Gastrocnemius medialis (tissue), 4 donors: ENCODE measurements at places on chromosomes 4 and X. TPM values are rescaled to one million over a fixed set of nuclear protein-coding genes. Genes with fewer than 3 reads are reported as not detected.
A peak's percentile ranks its signal among the peaks of the same experiment; 100 is the strongest.

DNA sequence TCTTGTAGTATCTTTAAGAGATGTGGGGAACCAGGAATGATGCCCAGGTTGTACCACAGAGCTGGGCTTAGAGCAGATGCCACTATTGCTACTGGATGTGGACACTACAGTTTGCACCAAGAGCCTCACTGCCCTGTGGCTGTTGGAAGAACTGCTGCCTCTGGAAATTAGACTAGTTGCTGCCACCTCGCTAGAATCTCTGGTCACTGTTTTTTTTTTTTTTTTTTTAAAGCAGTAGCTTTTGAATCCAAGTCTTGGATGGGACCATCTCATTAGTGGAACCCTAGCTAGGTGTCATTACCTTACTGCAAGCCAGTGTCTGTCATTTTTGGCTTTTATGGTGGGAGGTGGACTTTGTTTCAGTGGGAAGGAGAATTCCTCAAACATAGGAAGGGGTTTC, 105.5 kb downstream of the ARHGAP10 start:
- H3K27ac ChIP-seq, result peak overlapping the region; percentile 95
- no peak overlapping the region for H3K4me3 ChIP-seq
- no peaks in the 10 kb centered on the region for H3K27me3 ChIP-seq
- H3K36me3 ChIP-seq, result no peaks in the 10 kb centered on the region
- peak; percentile 63 for DNase-seq
- peaks cover 57% of the 10 kb centered on the region for H3K4me1 ChIP-seq

- no peak overlapping the region for H3K27ac ChIP-seq
- no peaks in the 10 kb centered on the region for H3K27me3 ChIP-seq
- DNase-seq, result no peak
- no peaks in the 10 kb centered on the region for H3K4me1 ChIP-seq
- no peak overlapping the region for H3K4me3 ChIP-seq
Observed at GRCh38 chr4:165170819-165171218, 36.5 kb upstream of the KLHL2 start.

DNA sequence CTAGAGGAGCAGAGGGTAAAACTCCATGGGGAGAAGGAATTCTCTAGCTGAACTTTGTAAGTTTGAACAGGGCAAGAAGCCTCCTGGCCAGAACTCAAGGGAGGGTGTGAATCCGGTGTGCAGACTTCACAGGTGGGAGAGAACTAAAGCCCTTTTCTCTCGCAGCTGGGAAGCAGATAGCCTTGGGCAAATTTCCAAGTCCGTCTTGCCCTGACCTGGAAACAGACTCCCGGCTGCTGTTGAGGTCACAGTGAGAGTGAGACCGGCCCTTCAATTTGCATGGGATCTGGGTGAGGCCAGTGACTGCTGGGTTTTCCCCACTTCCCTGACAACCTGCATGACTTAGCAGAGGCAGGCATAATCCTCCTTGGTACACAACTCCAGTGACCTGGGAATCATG, 94.5 kb upstream of the ZNF827 start:
- no peaks in the 10 kb centered on the region for H3K4me1 ChIP-seq
- no peak overlapping the region for H3K27ac ChIP-seq
- no peaks in the 10 kb centered on the region for H3K27me3 ChIP-seq
- DNase-seq, result no peak

- H3K36me3 ChIP-seq, result no peaks in the 10 kb centered on the region
- H3K27me3 ChIP-seq, result no peaks in the 10 kb centered on the region
- H3K4me1 ChIP-seq, result peaks cover 32% of the 10 kb centered on the region
- peak overlapping the region; percentile 34 for H3K4me3 ChIP-seq
- no peak for DNase-seq
- peak overlapping the region; percentile 84 for H3K27ac ChIP-seq
Observed at GRCh38 chr4:145819101-145819852, 119.3 kb downstream of the ZNF827 start.

DNA sequence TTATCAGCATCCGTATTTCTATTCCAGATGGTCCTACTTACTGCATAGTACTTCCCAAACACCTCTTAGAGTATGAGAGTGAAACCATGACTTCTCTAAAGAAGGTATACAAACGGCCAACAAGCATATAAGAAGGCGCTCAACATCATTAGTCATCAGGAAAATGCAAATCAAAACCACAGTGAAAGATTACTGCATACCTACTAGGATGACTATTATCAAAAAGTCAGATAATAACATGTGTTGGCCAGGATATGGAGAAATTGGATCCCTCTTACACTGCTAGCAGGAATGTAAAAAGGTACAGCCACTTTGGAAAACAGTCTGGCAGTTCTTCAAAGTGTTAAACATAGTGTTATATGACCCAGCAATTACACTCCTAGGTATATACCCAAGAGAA, 215.3 kb upstream of the CXorf66 start:
- DNase-seq, result no peak
- no peaks in the 10 kb centered on the region for H3K4me1 ChIP-seq
- H3K27me3 ChIP-seq, result no peaks in the 10 kb centered on the region
- no peaks in the 10 kb centered on the region for H3K36me3 ChIP-seq
- H3K4me3 ChIP-seq, result no peak overlapping the region
- no peak overlapping the region for H3K27ac ChIP-seq

DNA sequence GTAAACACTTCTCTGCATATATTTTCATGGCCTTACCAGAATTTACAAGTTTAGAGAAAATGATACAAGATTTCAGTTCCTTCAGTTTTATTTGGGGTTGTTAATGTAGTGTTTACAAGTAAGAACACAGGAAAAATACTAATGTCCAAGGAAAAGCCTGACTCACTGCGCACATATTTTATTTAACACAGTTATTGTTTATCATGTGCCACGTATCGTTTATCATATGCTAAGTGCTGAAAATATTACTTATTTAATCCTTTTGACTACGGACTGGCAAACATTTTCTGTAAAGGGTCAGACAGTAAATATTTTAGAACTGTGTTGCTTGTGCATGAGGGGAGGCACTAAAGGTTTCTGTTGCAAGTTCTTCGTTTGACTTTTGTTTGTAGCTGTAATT, 794 bp downstream of the HSD17B13 start:
- H3K27ac ChIP-seq, result no peak overlapping the region
- H3K4me3 ChIP-seq, result no peak overlapping the region
- H3K36me3 ChIP-seq, result no peaks in the 10 kb centered on the region
- H3K4me1 ChIP-seq, result no peaks in the 10 kb centered on the region

- H3K27me3 ChIP-seq, result no peaks in the 10 kb centered on the region
- DNase-seq, result no peak
- H3K27ac ChIP-seq, result no peak overlapping the region
- H3K4me3 ChIP-seq, result no peak overlapping the region
- H3K36me3 ChIP-seq, result no peaks in the 10 kb centered on the region
Observed at GRCh38 chr4:183100827-183101226, 1.8 kb downstream of the WWC2 start.

- H3K27me3 ChIP-seq, result no peaks in the 10 kb centered on the region
- no peak overlapping the region for H3K27ac ChIP-seq
- no peak overlapping the region for H3K4me3 ChIP-seq
- no peaks in the 10 kb centered on the region for H3K36me3 ChIP-seq
Observed at GRCh38 chr4:70603856-70604255, 11.8 kb downstream of the AMBN start.

DNA sequence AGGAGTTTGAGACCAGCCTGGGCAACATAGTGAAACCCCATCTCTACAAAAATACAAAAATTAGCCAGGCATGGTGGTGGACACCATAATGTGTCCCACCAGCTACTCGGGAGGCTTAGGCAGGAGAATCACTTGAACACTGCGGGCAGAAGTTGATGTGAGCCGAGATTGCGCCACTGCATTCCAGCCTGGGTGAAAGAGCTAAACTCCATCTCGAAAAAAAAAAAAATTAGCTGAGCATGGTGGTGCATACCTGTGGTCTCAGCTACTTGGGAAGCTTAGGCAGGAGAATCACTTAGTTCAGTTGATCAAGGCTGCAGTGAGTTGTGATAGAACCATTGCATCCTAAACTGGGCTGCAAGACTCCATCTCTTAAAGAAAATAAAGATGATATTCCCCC, 91.2 kb downstream of the PLS3 start:
- H3K27ac ChIP-seq, result no peak overlapping the region
- H3K4me3 ChIP-seq, result no peak overlapping the region
- H3K4me1 ChIP-seq, result no peaks in the 10 kb centered on the region
- peaks cover 5% of the 10 kb centered on the region for H3K36me3 ChIP-seq
- H3K27me3 ChIP-seq, result no peaks in the 10 kb centered on the region
- no peak for DNase-seq

DNA sequence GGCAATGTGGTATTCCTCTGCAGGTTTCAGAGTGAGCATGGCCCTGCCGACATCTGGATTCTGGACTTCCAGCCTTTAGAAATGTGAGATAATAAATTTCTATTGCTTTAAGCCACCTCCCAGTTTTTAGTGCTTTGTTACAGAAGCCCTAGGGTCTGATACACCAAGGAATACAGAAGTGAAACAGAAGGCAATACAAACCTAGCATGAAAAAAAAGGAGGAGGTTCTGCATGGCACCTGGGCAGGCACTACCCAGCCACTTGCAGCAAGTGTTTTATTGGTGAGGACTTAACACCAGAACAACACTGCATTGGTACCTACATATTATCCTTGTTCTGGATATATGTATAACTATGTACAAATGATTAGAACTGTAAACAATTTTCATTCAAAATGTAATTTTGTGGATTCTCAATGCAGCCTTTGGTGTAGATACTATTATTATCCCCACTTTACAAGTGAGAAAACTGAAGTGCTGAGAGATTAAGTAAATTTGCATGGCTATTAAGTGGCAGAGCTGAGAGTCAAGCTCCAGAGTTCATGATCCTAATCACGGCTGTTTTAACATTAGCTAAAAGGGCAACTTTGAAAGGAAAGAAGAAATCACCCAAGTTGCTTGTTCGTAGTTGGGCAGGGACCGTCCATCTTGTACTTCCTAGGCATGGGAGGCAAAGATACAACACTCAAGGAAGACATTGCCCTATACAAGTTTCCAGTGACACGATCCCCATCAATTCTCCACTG, 71.8 kb downstream of the IL21 start:
- no peak for DNase-seq
- no peak overlapping the region for H3K4me3 ChIP-seq
- H3K27me3 ChIP-seq, result no peaks in the 10 kb centered on the region

GRCh38 chr4:3013839-3014350, 50.5 kb downstream of the GRK4 start:
- H3K4me1 ChIP-seq, result no peaks in the 10 kb centered on the region
- no peaks in the 10 kb centered on the region for H3K27me3 ChIP-seq
- H3K4me3 ChIP-seq, result no peak overlapping the region
- no peaks in the 10 kb centered on the region for H3K36me3 ChIP-seq

DNA sequence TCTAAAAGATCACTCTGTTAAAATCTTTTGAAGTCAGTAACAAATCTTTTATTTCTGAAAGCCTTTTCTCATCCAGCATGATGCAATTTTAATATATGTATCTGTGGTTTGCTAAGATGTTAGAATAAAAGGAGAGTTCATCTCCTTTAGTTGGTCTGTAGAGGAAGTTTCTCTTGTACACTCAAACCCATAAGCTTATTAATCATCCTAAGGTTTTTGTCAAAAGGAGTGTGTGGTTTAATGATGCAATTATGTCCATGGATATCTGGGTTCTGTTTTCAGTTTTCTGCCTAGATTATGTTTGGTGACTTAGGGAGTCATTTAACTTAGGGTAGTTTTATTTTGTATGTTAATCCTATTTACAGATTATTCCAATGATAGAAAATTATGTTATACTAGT, 52.1 kb upstream of the NDST4 start:
- DNase-seq, result no peak
- no peak overlapping the region for H3K27ac ChIP-seq
- no peaks in the 10 kb centered on the region for H3K36me3 ChIP-seq

DNA sequence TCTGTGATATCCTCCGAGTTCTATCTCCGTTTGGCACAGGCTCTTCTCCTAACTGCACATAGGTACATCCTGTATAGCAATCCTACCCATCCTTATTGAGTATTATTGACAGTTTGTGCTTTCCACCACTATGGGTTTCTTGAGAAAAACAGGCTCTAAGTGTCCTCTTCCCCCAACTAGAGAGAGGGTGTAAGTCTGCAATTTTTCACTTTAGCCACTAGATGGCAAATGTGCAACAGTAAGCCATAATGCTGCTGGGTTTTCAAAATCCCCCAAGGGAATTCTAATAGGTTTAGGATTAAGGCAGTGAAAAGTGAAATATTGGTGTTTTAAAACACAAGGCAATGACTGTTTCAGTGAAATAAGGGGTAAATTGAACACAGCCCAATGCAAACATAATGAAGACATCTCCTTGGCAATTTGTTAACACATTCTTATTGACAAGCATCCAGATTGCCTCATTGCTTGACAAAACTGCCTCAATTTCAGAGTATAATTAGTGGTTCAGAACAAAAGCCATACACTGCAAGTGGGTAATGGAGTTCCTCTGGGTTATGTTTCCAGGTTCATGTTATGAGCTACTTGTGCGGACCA, 239.0 kb upstream of the HTR2C start:
- H3K27me3 ChIP-seq, result no peaks in the 10 kb centered on the region
- no peaks in the 10 kb centered on the region for H3K4me1 ChIP-seq
- H3K4me3 ChIP-seq, result no peak overlapping the region
- no peak overlapping the region for H3K27ac ChIP-seq
- H3K36me3 ChIP-seq, result no peaks in the 10 kb centered on the region
- DNase-seq, result no peak

GRCh38 chrX:134161162-134161561, 75.8 kb upstream of the CCDC160 start:
- no peak overlapping the region for H3K4me3 ChIP-seq
- H3K27ac ChIP-seq, result no peak overlapping the region
- H3K4me1 ChIP-seq, result no peaks in the 10 kb centered on the region
- H3K27me3 ChIP-seq, result no peaks in the 10 kb centered on the region
- DNase-seq, result no peak

DNA sequence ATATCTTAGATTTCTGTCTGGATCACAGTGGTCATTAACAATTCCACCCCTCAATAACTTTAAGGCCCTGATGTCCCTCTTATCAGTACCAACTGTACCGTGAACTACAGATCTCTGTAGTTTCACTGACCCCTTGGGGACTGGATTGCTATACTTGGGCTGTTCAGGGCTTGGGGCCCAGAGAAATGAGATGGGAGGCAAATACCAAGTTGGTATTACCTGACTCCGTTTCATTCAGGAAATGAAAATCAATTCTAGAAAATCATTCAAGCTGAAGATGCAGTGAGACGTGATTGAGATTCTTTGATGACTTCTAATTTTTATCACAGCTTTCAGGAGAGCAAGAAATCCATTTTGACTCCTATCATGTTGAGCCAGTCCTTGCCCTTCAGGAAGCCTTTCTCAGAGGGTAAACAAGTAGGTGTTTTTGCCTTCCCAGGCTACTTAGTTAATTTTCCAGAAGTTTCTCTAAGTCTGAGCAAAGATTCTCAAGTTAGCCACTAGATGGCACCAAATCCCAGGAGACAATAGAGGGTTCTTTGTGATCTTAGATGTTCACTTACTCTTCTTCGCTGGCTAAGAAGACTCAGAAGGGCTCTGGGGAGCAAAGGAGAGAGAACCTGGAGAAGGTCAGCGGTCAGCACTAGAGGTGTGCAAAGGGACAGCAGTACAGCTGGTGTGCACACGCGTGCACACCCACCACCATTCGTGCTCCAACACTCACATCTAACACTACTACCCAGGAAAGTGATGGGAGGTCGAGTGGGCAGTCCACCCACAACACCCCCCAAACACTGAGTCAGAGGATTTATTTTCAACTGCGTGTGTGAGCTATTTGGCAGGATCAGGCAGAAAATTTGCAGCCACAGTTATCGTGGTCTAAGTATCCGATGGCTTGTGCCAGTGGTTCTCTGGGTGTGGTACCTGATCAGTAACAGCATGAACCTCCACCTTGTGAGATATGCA, 7.4 kb downstream of the HNRNPH2 start:
- no peaks in the 10 kb centered on the region for H3K36me3 ChIP-seq
- H3K27me3 ChIP-seq, result no peaks in the 10 kb centered on the region
- H3K27ac ChIP-seq, result peak overlapping the region; percentile 70
- DNase-seq, result no peak
- peaks cover 11% of the 10 kb centered on the region for H3K4me1 ChIP-seq

The VSIG1 gene
- total RNA-seq, result not detected

The FMR1NB gene
- not detected for total RNA-seq

The SLC4A4 gene
- total RNA-seq, result 1.4 TPM

The SSX2 gene
- total RNA-seq, result not detected

The HAND2 gene
- 0.78 TPM for total RNA-seq

The CFP gene
- 0.51 TPM for total RNA-seq

The ARMCX2 gene
- total RNA-seq, result 5.9 TPM

The GAGE12F gene
- not detected for total RNA-seq
